ENCODE measurements at places on chromosomes 7 and 10. TPM values are rescaled to one million over a fixed set of nuclear protein-coding genes. Genes with fewer than 3 reads are reported as not detected.

The NUTM2A gene
- 0.83 TPM for total RNA-seq

The TFEC gene
- total RNA-seq: not detected

GRCh38 chr7:80763289-80763688, 124.8 kb downstream of the CD36 start:
- no peak for DNase-seq

GRCh38 chr7:39291628-39292410, 274.4 kb upstream of the YAE1 start:
- DNase-seq: no peak

GRCh38 chr7:134276951-134277350, 39.8 kb downstream of the SLC35B4 start:
- DNase-seq: no peak

All from H9 (cell line).